Mesendoderm (in vitro differentiated cells): ENCODE measurements at places on chromosomes 1 and 21.
A peak's percentile ranks its signal among the peaks of the same experiment; 100 is the strongest.

DNA sequence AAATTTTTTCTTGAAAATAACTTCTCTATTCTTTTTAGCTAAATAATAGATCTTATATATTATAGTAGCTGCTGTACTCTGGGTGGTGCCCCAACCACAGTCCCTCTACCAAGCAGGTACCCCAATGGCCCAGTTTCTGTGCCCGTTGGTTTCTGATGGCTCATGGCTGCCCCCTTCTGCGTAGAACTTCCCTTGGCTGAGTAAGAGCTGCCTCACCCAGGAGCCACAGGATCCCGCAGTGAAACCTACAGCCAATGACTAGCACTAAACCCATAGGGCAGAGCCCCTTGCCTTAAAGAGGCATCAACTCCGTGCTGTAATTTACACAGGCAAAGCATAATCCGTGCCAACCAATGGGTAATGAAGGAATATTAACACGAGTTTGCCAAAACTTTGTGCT, 247.5 kb downstream of the USH2A start:
- no peaks in the 10 kb centered on the region for H3K4me1 ChIP-seq
- DNase-seq, result peak; percentile 71
- no peak overlapping the region for H3K27ac ChIP-seq
- H3K4me3 ChIP-seq, result no peak overlapping the region
- no peaks in the 10 kb centered on the region for H3K27me3 ChIP-seq

GRCh38 chr1:203888807-203889251, 27.4 kb downstream of the SNRPE start:
- no peak overlapping the region for H3K4me3 ChIP-seq
- no peaks in the 10 kb centered on the region for H3K27me3 ChIP-seq
- no peaks in the 10 kb centered on the region for H3K36me3 ChIP-seq
- no peak overlapping the region for H3K27ac ChIP-seq

DNA sequence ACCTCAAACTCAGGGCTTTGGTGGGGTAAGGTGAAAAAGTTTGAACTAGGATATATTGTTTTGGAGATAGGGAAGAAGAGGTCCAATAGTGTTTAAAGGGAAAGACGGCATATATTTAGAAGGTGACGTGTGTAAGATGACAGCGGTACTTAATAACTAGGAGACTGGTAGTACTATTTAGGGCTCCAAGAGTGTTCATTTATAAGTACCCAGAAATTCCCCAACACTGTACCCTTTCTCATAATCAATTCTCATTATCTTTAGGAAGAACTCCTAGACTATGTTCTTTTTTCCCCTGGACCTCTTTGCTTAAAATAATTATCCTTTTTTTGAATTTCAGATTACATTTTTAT, 1.5 kb downstream of the LYPLAL1 start:
- no peaks in the 10 kb centered on the region for H3K27me3 ChIP-seq
- peak overlapping the region; percentile 77 for H3K27ac ChIP-seq

- DNase-seq, result no peak
- H3K4me3 ChIP-seq, result no peak overlapping the region
- no peak overlapping the region for H3K27ac ChIP-seq
Measured at GRCh38 chr1:19156676-19157075, 53.4 kb downstream of the UBR4 start.

DNA sequence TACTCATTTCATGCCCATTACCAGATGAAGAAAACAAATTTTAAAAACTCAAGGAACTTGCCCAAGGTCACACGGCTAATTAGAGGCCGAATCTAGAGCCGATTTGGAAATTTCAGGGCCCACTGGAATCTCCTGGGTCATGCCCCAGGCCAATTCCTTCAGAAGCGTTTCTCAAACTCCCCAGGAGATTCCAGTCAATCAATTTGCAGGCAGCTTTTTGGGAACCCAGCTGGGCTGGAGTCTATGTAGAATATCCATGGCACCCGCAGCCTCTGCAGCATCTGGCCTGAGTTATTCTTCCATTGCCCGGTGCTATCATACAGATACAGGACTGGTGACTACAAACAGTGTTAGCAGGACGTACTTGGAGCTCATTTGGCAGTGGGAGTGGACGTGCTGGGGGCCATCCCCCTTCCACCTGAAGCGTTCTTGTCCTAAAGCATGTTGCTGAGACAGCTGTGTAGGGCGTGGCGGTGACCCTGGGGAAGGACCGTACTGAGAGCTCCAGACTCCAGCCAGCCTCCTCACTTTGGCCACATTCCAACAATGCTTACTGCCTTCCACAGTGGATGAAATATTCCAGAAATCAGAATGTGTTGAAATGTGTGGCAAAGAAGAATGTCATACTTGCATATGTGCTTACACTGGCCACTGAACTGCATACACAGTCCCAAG, 38.3 kb downstream of the ABCG1 start:
- H3K4me1 ChIP-seq, result no peaks in the 10 kb centered on the region
- no peaks in the 10 kb centered on the region for H3K27me3 ChIP-seq
- no peaks in the 10 kb centered on the region for H3K36me3 ChIP-seq
- DNase-seq, result no peak
- H3K4me3 ChIP-seq, result no peak overlapping the region

DNA sequence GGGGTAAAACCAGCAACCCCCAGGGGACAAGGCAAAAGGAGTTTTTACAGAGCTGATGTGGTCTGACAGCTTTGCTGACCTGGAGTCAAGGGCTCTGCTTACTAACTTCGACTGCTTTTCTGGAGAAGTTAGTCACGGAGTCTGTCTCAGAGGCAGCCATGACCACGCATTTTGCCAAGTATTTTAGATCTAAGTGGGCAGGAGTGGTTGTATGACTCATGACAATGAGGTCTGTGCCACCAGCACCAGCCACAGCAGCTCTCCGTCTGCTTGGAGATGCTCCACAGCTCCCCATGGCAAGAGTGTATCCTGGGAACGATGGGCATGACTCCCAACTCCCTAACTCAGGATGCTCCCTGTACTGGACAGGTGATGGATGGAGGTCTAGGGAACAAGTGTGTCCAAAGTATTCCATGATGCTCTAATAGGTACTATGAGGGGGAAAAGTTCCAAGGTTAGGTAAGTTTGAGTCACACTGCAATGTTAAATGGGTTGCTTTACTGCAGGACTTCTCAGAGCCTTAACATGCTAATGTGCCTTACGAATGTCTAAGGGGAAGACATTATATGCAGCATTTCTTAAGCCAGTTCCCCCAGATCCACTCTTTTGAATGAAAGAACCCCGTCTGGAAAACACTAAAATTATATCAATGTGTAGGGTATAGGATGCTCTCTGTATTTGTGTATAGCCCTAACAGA, 359.0 kb downstream of the HHAT start:
- no peak for DNase-seq
- no peaks in the 10 kb centered on the region for H3K27me3 ChIP-seq
- H3K36me3 ChIP-seq, result no peaks in the 10 kb centered on the region
- no peak overlapping the region for H3K27ac ChIP-seq
- no peaks in the 10 kb centered on the region for H3K4me1 ChIP-seq
